ENCODE measurements at places on chromosomes 7 and 10.

DNA sequence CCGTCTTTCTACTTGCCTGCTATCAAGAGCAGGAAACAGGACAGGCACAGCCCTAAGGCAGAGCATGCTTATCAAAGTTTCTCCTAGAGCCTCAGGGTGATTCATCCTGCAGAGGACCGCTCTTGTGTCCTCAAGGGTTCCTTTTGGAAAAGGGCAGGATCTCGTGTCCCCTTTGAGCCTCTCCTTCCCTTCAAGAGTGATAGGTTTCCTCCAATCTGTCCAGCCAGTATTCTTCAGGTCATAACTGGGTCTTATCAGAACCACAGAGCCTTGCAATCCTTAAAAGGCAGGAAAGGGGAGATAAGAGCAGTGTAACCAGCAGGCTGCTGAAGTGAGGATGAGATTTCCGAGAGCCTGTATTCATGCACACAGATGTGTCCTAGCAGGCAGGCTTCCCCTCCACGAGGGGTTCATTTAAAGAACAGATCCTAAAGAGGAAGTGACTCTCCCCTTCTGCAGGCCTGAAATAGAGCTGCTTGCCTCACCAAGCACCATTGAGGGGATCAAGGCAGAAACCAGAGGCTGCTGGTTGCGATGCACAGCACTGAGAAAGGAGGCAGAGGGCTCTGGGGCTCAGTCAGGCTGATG is 90.5 kb upstream of the SVIL start:
- DNase-seq = no peak

- no peak for DNase-seq
Measured at GRCh38 chr10:75367021-75367487, 34.5 kb downstream of the ZNF503 start.

DNA sequence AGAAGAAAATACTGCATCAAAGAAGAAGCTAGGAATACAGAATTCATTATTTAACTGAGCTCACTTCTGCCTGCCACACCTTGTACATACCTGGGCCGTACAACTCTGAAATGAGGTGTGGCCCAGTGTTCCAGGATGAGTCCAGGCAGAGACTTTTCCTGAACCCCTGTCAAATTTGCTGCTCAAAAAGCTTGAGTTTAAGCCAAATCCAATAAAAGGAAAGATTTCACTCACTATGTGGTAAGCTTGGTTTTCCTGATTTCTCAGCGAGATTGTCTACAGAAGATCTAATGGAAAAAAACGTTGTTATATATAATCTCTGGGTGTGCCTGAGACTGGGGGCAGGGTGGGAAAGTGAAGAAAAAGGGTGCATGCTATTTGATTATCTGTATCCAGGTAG is 72.1 kb upstream of the EGFR start:
- DNase-seq = no peak

DNA sequence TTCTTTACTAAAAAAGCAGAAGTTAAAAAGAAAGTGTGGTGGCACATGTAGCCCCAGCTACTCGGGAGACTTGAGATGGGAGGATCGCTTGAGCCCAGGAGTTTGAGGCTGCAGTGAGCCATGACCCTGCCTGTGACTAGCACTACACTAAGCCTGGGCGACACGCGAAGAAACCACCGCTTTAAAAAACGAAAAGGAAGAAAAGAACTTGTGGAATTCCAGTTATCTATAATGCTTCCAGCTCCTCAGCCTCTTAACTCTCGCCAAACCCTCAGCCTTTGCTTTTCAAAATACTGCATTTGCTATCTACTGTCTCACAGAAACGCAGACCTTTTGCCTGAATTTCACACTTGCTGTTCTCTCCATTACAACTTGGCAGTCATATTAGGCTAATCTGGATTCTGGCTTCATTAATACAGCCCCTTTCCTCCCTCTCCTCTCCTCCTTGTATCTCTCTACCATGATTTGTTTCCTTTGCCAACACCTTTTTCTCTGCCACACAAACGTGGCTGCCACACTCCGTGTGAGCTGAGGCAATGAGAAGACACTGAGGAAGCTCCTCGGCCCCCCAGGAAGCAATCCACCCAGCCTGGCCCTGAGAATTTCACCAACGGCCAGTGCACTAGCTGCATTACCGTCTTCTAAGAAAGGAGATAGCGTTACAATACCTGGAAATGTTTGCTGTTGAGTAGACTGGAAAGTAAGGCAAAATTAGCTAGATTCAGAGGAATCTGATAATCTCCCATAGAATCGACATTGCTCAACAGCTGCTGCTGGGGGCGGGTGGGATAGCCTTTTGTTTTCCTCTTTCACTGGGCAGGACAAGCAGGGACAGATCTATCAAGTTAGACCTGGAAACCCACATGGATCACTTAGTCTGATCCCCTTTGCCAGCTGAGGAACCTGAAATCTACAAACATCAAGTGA is 37.2 kb downstream of the CALML5 start:
- no peak for DNase-seq

GRCh38 chr7:101140339-101140699 is 13.4 kb downstream of the SERPINE1 start:
- DNase-seq = no peak

DNA sequence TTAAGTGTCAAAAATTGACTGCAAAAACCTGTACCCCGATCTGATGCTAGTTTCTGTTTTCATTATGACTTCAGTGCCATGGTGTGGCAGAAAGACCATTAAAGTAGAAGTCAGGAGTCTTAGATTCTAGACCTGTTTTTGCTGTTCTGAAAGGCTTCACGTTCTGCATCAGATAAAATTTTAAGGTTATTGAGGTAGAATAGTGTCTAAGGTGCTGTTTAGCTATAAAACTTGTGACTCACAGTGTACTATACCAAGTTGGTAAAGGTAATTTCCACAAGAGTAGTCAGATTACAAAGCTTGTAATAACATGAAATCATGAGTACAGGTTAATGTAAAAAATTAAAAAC is 38.6 kb downstream of the ZNRF2 start:
- DNase-seq = no peak

GRCh38 chr10:16741540-16741939 is 75.7 kb downstream of the RSU1 start:
- no peak for DNase-seq

DNA sequence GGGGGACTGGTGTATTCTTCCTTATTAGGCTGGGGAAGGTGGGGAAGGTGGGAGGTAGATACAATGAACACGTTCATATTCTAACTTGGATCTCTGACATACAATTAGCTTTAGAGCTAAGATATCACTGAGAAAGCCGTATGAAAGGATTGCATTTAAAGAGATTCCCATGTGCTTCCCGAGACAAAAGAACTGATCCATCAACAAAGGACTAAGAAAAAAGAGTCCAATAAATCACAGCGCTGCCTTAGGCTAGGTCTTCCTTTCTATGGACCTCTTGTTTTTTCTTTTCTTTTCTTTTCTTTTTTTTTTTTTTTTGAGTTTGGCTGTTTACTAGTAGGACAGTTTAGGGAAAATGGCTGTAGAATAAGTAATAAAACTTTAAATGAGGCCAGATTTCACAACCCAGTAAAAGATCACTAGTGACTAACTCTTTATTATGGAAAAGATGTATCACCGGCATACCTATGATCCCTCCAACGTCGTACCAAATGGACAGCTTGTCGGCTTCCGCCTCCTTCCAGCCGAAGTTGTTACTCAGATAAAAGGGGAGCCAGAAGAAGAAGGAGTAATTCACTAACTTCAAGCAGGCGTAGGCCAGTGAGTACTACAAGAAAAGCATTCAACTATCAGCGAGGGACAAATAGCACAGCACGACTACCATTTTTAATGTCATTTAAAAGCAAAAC is 50.0 kb downstream of the SLC37A3 start:
- no peak for DNase-seq

GRCh38 chr7:2666155-2666554 is 21.8 kb upstream of the AMZ1 start:
- DNase-seq = no peak

DNA sequence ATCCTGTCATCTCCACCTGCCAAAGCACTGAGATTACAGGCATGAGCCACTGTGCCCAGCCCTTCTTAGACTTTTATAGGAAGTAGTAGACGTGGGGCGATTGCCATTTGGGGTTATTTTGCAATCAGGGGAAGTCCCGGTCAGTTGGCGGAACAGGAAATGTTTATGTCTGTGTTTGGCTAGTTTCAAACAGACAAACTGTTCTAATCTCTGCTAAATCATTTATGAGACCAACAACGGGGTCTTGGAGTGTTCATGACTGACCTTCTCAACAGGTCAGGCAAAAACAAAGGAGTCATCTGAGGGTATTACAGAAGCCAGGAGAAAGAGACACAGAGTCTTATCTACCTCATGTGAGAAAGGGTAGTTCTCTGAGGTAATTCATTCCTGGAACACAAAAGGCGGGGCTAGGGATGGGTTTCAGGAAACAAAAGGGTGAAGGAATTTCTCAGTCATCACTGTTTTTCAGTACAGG is 6.6 kb upstream of the TPK1 start:
- peak; percentile 30 for DNase-seq

DNA sequence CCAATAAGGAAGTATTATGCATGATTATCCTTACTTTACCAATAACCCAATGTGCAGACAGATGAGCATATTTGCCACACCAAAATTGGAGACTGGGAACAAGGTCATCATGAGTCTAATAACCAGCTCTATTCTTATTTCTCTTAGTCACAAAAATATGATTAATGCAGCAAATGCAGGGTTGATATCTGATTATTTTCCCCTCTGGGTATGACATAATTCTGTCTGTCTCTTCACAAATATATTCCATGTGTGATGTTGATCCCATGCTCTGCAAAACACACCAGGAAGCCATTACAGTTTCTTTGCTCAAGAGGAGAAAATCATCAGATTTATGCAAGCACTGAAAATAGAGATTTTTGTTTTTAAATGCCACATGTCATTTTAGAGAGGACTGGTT is 196.5 kb upstream of the DGKB start:
- DNase-seq = no peak

DNA sequence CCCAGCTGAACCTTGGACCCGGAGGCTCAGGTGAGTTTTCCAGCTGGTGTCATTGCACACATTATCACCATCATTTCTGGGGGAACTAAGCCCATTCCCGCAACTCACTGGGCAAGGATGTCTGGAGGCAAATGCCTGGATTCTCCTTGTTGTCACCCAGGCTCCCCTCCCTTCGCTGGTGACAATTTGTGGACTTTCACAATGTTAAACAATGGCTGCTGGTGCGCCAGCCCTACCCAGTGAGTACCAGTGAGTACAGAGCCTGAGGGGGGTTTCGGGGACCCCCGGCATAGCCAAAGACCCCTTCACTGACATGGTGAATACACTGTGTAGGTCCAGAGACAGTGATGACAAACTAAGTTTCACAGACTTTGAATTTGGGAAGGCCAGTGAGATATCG is 189.2 kb downstream of the ADARB2 start:
- DNase-seq = no peak
